ENCODE measurements at places on chromosomes 16 and 17. TPM values are rescaled to one million over a fixed set of nuclear protein-coding genes. Genes with fewer than 3 reads are reported as not detected.

The MYOCD gene
- 3.5 TPM for total RNA-seq

The RNF43 gene
- not detected for total RNA-seq

The C17orf50 gene
- not detected for total RNA-seq

The ANKFN1 gene
- 0.26 TPM for total RNA-seq

The PDILT gene
- total RNA-seq = not detected

Data from aortic smooth muscle cell (primary cell).